Activated CD8-positive, alpha-beta memory T cell treated with anti-CD3 and anti-CD28 coated beads for 4 hours (primary cell): ENCODE measurements at places on chromosomes 5 and 9.

- no peak for DNase-seq
Observed at GRCh38 chr9:94922098-94922607, 195.7 kb downstream of the AOPEP start.

DNA sequence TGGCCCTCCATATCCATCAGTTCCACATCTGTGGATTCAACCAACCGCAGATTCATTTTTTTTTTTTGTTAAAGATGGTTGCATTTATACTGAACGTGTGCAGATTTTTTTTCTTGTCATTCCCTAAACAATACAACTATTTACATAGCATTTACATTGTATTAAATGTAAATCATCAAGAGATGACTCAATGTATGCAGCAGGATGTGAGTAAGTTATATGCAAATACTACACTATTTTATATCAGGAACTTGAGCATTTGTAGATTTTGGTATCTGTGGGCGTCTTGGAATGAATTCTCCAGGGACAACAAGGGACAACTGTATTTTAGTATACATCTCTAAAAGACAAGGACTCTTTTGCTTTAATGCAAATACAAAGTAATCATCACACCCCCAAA lies 299.2 kb upstream of the ZNF608 start:
- DNase-seq: no peak

GRCh38 chr9:126235336-126236243 lies 91.0 kb upstream of the MVB12B start:
- DNase-seq: no peak

DNA sequence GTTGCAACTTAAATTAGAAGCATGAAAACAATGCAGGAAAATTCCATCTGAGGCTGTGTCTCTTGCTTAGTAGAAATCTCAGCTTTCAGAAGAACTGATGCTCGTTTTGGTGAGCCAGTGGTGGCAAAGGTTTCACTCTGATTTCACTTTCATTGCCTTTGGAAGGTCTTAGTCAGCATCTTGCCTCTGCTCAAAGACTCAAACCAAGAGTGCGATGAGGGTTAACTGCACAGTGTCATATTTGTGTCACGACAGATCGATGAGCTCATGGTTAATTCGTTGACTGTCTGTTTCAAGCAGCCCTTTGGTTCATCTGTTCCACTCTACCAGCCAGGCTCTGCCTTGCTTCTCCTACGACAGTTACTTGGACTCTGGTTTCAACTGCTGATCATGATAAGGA lies 331.3 kb upstream of the KIF2A start:
- no peak for DNase-seq

- no peak for DNase-seq
Observed at GRCh38 chr5:110544603-110545002, 181.9 kb downstream of the TMEM232 start.

DNA sequence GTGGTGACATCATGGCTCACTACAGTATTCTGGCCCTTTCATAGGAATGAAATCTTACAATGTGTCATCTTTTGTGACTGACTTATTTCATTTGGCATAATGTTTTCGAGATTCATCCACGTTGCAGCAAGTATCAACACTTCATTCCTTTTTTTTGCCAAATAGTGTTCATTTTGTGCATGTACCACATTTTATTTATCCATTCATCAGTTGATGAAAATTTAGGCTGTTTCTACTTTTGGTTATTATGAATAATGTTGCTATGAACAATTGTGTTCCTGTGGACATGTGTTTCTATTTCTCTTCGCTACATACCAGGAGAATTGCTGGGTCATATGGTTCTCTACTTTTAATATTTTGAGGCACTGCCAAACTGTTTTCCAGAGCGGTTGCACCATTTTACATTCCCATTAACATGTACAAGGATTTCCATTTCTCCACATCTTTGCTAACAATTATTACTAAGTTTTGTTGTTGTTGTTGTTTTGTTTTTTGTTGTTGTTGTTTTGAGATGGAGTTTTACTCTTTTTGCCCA lies 43.5 kb downstream of the RMI1 start:
- no peak for DNase-seq

GRCh38 chr9:135905380-135906258 lies 1.7 kb downstream of the CAMSAP1 start:
- no peak for DNase-seq

DNA sequence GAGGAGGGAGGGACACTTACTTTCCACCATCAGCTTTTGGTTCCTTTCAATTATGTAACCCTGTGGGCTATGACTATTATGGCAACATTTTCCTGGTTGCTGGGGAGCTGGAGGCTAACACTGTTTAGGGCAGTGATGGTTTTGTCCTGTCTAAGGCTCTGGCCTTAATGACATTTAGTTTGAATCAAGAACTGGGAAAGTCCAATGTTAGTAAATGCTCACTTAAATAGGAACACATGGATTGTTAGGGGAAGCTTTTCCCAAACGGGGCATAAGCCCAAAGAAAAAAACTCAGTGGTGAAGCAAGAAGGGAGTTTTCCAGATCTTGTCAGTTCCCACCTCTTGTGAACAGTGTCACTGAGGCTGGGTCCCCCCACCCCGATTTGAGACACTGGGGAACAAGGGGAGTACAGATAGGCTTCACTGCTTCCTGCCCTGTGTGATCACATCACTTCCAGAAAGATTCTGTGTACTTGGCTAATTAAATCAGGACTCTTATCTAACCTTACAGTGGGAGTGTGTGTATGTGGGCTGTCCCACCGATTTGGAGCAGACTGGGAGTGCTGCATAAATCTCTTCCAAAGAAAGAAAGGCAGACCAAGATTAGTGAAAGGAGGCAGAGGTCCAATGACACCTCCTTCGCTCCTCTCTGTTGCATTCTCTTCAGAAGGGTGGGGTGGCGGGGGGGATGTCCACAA lies 206.4 kb downstream of the PTTG1 start:
- DNase-seq: no peak

DNA sequence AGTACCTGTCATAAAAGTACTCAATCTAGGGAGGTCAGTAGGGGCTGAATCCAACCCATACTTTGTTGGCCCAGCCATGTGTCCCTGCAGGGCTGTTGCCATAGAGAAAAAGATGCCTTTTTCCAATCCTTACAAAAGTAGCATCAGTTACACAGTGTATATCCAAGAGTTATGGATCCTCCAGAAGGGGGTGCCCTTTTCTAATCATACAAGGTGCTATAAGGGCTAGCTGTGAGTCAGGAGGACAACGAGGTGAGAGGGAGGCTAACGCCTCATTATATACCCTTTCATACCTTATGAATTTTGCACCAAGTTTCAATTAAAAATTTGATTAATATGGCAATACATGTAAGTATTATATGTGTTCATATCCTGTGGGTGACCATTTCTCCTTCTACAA lies 4.8 kb downstream of the KIAA0825 start:
- no peak for DNase-seq

DNA sequence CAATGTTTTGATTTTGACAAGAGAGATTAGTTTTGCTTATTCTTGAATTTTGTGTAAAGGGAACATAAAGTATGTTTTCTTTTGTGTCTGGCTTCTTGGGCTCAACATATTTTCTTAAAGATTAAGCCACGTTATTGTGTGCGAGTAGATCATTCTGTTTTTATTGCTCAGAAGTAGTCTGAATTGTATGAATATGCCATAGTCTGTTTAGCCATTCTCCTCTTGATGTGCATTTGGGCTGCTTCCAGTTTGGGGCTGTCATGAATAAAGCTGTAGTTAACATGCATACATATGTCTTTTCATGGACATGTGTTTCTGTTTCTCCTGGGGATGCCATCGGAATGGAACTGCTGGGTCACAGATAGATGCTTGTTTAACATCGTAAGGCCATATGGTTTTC lies 198.9 kb downstream of the FANCC start:
- DNase-seq: no peak

DNA sequence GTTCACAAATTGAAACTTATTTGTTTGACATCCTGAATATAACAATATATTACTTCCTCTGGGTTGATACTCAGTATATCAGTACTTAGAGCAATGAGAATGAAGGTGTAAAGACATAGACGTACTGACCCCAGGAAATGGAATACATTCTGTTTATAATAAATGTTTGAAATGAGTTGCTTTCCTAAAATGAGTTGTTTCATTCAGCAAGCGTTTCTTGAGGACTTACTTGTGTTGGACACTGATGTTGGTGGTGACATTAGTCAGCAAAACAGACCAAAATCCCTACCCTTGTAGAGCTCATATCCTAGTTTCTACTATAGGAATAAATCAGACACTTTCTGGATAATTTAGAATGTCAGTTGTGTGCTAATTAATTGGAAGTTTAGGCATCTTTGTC lies 184.3 kb downstream of the ZDHHC21 start:
- DNase-seq: no peak

- no peak for DNase-seq
Observed at GRCh38 chr9:108180541-108180940, 675.2 kb downstream of the ACTL7B start.

DNA sequence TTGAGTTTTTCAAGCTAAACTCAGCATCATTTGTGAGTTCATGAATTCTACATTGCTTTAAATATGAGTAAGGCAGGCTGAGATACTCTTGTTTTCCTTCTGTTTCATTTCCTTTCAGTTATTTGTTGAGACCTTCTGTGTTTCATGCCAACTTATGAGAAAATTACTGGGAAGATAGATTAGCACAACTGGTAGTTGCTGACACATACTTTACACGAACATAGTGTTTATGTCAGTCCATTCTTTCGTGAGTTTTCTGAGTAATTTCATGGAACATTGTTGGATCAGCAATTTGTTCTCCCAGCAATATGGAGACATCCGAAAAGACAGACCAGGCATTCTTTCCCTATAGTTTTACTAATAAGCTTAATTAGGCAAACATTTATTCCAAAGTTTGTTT lies 102.0 kb upstream of the SMC5 start:
- DNase-seq: no peak

DNA sequence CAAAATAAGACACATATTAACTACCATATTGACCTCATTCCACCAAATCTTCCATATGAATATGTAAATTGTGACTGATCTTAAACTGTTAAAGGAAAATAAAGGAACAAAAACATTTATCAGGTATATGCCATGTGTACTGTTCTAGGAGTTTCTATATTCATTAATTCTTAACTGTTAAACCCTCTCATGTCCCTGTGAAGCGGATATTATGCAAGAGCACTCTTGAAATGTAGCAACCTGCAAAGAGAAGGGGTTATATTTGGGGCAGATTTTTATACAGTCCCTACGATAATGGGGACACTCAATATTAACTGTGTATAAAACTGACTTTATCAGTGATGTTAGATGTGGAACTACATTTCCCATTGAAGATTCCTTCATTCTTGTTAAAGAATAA lies 184.9 kb upstream of the OR13F1 start:
- no peak for DNase-seq

- DNase-seq: no peak
Observed at GRCh38 chr5:5105531-5105930, 34.6 kb upstream of the ADAMTS16 start.
